ENCODE measurements at places on chromosomes 13 and 19.

GRCh38 chr19:41324921-41325639, 15.1 kb downstream of the CCDC97 start:
- no peaks in the 10 kb centered on the region for H3K27me3 ChIP-seq
- peak overlapping the region; percentile 52 for H3K4me3 ChIP-seq
- peak overlapping the region; percentile 95 for H3K27ac ChIP-seq
- peaks cover 19% of the 10 kb centered on the region for H3K36me3 ChIP-seq
- no peak for DNase-seq
- peaks cover 59% of the 10 kb centered on the region for H3K4me1 ChIP-seq

GRCh38 chr19:45468803-45469131, 971 bp downstream of the FOSB start:
- H3K27me3 ChIP-seq: peaks cover 18% of the 10 kb centered on the region
- peak overlapping the region; percentile 97 for H3K4me3 ChIP-seq
- peaks cover 3% of the 10 kb centered on the region for H3K36me3 ChIP-seq
- DNase-seq: no peak
- H3K4me1 ChIP-seq: peaks cover 41% of the 10 kb centered on the region

- H3K36me3 ChIP-seq: no peaks in the 10 kb centered on the region
- H3K4me3 ChIP-seq: no peak overlapping the region
- H3K27me3 ChIP-seq: no peaks in the 10 kb centered on the region
- DNase-seq: no peak
- H3K4me1 ChIP-seq: no peaks in the 10 kb centered on the region
These were observed 25.0 kb downstream of the KBTBD6 start for GRCh38 chr13:41107584-41108014.

- H3K36me3 ChIP-seq: peaks cover 1% of the 10 kb centered on the region
- H3K27ac ChIP-seq: peak overlapping the region; percentile 99
- H3K4me1 ChIP-seq: peaks cover 49% of the 10 kb centered on the region
- H3K27me3 ChIP-seq: no peaks in the 10 kb centered on the region
- no peak for DNase-seq
These were observed 463 bp downstream of the SUGP1 start for GRCh38 chr19:19319732-19320360.

- no peak for DNase-seq
- peaks cover 2% of the 10 kb centered on the region for H3K36me3 ChIP-seq
- no peaks in the 10 kb centered on the region for H3K27me3 ChIP-seq
- no peak overlapping the region for H3K27ac ChIP-seq
- no peak overlapping the region for H3K4me3 ChIP-seq
These were observed 815.6 kb downstream of the UQCRFS1 start for GRCh38 chr19:28397306-28397705.

DNA sequence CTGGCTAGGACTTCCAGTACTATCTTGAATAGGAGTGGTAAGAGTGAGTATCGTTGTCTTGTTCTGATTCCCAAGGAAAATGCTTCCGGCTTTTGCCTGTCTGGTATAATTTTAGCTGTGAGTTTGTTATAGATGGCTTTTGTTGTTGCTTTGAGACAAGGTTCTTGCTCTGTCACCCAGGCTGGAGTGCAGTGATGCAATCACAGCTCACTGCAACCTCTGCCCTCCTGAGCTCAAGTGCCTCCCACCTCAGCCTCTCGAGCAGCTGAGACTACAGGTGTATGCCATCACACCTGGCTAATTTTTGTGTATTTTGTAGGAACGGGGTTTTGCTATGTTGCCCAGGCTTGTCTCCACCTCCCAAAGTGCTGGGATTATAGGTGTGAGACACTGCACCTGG, 6.1 kb upstream of the ZNF543 start:
- no peak for DNase-seq
- peaks cover 16% of the 10 kb centered on the region for H3K36me3 ChIP-seq
- no peak overlapping the region for H3K27ac ChIP-seq
- H3K27me3 ChIP-seq: peaks cover 31% of the 10 kb centered on the region
- no peaks in the 10 kb centered on the region for H3K4me1 ChIP-seq

DNA sequence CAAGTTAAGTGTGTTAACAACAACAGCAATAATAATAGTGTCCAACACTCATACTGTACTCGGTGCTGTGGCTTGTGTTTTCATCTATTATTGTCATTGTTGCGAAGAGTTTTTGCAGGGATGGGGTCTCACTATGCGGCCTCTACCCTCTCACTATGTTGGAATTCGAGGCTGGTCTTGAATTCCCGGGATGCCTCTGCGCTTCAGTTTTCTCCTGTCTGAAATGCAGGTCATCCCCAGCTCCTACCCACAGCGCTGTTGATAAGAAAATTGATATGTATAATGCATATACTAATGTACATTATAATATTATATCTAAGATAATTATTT, 4.9 kb upstream of the SBK3 start:
- peaks cover 10% of the 10 kb centered on the region for H3K27me3 ChIP-seq
- no peaks in the 10 kb centered on the region for H3K36me3 ChIP-seq
- no peak overlapping the region for H3K27ac ChIP-seq
- no peak for DNase-seq

DNA sequence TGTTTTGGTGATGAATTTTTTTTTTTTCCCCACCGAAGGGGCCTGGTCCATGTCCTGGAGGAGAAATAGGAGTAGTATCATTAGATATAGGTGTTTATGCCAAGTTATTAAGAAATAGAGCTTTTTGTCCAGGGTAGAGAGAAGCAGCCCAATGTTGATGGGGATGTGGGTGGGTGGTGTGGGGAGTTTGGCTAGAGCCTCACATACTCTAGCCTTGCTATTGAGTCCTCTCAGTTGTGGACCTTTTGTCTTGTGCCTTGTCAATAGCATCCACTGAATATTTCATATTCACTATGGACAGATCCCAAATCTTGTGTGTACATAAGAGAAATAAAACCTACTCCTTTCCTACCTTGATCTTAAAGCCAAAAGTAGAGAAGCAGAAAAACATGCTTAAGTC, 134.0 kb downstream of the LMO7 start:
- H3K27me3 ChIP-seq: no peaks in the 10 kb centered on the region
- no peak overlapping the region for H3K27ac ChIP-seq
- peaks cover 11% of the 10 kb centered on the region for H3K36me3 ChIP-seq
- H3K4me1 ChIP-seq: peaks cover 49% of the 10 kb centered on the region
- no peak for DNase-seq
